ENCODE measurements at places on chromosomes 5 and 9. TPM values are rescaled to one million over a fixed set of nuclear protein-coding genes. Genes with fewer than 3 reads are reported as not detected.

Gene FOXD4
- polyA plus RNA-seq: not detected

Gene TUSC1
- 6.4 TPM for polyA plus RNA-seq

Gene SPATA6L
- 1.9 TPM for polyA plus RNA-seq

Gene PCDHA2
- 1.3 TPM for polyA plus RNA-seq

Gene MSMP
- polyA plus RNA-seq: 0.57 TPM
